ENCODE measurements at places on chromosomes 5 and 9. TPM values are rescaled to one million over a fixed set of nuclear protein-coding genes. Genes with fewer than 3 reads are reported as not detected.

Gene RELL2
- 8.3 TPM for total RNA-seq

Gene OR13C3
- total RNA-seq = not detected

Gene LRRC70
- not detected for total RNA-seq

Gene ADRB2
- total RNA-seq = 8.0 TPM

Gene DIAPH1
- total RNA-seq = 77.0 TPM

Gene TMEM215
- not detected for total RNA-seq

Gene DDX46
- total RNA-seq = 25.7 TPM

Gene HBEGF
- 9.2 TPM for total RNA-seq

Gene DPM2
- total RNA-seq = 53.8 TPM

Gene CCL27
- total RNA-seq = not detected

Gene PIP5KL1
- 1.6 TPM for total RNA-seq

Gene MAPK9
- total RNA-seq = 37.8 TPM

Gene NUTM2G
- not detected for total RNA-seq

Gene COL15A1
- 2.9 TPM for total RNA-seq

Gene SAPCD2
- total RNA-seq = 28.5 TPM

Gene TNFSF15
- total RNA-seq = 0.10 TPM

Gene PCDHGA1
- 0.71 TPM for total RNA-seq

Gene FGFR4
- total RNA-seq = 0.62 TPM

Gene C9orf57
- not detected for total RNA-seq

Gene ZNF622
- total RNA-seq = 49.3 TPM

Gene CD14
- total RNA-seq = not detected

Gene C1QTNF2
- 2.5 TPM for total RNA-seq

Gene IL5
- total RNA-seq = not detected

Gene RASEF
- 2.5 TPM for total RNA-seq

Gene UNC5A
- total RNA-seq = 0.12 TPM

Gene SLC6A19
- total RNA-seq = not detected

Gene RABL6
- total RNA-seq = 75.4 TPM

Gene TICAM2
- 16.0 TPM for total RNA-seq
